ENCODE measurements at places on chromosomes 7 and 10. TPM values are rescaled to one million over a fixed set of nuclear protein-coding genes. Genes with fewer than 3 reads are reported as not detected.

The OLAH gene
- 1.4 TPM for total RNA-seq

The ADRB1 gene
- total RNA-seq = not detected

DNA sequence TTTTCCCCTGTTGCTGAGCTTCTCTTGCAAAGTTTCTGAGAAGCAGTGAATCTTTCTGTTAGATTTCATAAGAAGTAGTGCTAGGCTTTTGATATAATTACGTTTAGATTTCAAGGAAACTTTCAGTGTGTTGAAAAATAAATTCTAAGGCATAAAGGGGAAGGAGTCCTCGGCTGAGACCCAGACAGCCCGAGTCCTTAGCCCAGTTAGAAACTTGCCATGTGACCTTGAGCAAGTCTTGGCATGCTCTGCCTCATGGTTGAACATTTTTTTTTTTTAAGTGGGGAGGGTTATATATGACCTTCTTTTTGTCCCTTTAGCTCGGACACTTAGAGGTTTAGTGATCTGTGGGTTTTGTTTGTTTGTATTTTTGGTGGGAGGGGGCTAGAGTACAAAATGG is 117.5 kb downstream of the TCF7L2 start:
- DNase-seq = peak; percentile 30

- DNase-seq = no peak
These were observed 21.2 kb downstream of the PDE1C start for GRCh38 chr7:32048970-32049491.

- DNase-seq = no peak
These were observed 129.2 kb downstream of the ADCY1 start for GRCh38 chr7:45703373-45703821.

- DNase-seq = no peak
These were observed 32.2 kb downstream of the BAIAP2L1 start for GRCh38 chr7:98368716-98369115.
